ENCODE measurements at places on chromosomes 7 and 10.

- no peak for DNase-seq
Observed at GRCh38 chr7:11517853-11518252, 314.1 kb downstream of the THSD7A start.

DNA sequence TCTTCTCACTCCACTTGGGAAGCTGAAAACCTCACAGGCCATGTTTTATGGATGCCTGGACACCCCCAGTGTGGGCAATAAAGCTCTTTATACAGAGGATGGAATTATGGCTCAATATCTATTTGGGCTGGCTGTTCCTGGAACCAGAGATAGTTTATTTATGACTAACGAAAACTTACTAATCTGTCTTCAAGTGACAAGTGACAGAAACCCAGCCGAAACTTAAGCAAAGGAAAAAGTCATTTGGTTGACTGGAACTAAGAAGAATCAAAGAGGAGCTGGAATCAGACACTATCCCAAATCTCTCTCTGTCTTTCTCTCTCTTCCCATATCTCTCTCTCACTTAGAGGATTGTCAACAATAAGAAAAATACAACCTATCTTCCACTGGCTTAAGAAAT, 78.3 kb upstream of the CDK6 start:
- DNase-seq = no peak

GRCh38 chr7:44194069-44194468, 4.8 kb upstream of the GCK start:
- no peak for DNase-seq

DNA sequence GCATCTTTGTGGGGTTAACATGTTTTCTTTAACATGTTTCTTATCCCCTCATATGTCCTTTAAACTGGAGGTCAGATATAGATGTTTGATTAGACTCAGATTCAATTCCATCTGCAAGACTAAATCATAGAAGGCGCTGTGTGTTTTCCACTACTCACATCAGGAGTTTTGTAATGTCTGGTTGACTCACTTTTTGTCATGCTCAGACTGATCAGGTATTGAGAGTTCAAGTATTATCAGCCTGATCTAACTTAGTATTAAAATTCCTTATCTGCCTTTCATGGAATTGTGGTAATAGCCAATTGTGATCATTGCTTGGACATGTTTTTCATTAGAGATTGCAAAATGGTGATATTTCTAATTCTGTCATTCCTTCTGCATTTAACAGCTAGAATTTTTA, 30.2 kb downstream of the ENTPD7 start:
- DNase-seq = no peak

DNA sequence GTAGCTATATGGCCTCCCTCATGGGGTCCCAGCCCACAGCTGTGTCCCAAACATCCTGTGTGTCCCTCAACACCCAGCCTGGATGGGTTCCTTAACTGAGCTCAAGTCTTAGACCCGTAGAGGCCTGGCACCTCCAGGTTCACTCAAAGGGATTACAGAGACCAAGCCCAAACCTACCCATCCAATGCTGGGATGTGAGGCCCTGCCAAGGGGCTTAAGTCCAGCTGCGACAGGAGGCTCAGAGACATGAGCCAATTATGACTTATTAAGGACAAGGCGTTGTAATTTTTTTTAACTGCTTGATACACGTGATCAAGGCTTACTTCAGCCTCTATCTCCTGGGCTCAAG, 105.6 kb upstream of the RET start:
- DNase-seq = no peak

Measured in hindlimb muscle (tissue), 1 donor.